ENCODE measurements at places on chromosomes 1 and 21.

GRCh38 chr1:198577444-198577843, 37.0 kb upstream of the ATP6V1G3 start:
- DNase-seq = no peak

DNA sequence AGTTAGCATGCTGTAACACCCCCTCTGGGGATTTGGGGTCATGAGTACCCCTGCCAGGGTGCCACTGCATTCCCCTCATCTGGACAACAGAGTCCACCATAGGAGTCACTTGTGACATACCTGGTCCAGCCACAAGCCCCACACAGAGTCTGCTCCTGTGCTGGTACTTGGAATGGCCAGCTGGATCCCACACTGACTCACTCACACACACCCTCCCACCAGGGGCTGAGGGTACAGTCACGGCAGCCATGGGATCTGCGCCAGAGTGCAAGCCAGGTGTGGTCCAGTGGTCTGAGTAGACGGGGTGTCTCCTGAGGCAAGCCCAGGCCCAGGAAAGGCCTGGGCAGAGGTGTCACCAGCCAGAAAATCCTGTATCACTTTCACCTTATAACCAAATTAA, 67.7 kb downstream of the MRPL39 start:
- DNase-seq = no peak

GRCh38 chr21:45074818-45075595, 627 bp downstream of the ADARB1 start:
- no peak for DNase-seq

DNA sequence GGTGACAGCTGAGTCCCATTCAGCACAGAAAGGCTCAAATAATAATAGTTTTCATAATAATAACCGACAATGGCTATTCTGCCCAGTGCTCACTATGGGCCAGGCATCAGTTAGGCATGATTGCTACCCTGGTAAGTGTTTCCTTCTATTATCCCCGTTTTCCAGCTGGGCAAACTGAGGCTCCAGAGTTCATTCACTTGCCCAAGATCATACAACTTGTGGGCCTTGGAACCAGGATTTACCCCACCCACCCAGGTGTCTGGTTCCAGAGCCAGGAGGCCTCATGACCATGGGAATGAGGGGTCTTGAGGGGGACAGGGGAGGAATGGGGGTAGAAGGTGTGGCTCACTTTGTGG, 518 bp downstream of the PLOD1 start:
- DNase-seq = no peak

DNA sequence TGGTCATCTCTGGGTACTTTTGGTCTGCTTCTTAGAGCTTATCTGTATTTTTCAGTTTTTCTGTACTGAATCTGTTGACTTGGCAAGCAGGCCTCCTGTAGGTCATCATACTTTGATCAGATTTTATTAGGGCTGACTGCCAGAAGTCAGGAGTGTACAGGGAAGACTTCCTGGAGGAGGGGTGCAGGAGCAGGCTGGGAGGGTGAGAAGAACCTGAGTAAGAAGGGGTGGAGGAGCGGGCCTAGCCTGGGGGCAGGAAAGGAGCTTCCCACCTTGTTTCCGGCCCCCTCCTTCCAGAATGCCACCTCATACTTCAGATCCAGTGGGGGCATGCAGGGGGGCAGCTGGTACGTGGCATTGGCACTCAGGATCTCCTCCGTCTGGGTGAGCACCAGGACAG, 18.3 kb upstream of the IL22RA1 start:
- no peak for DNase-seq

GRCh38 chr21:42165901-42166300, 53.0 kb upstream of the ABCG1 start:
- no peak for DNase-seq

GRCh38 chr1:48182439-48182838, 40.1 kb upstream of the SLC5A9 start:
- no peak for DNase-seq

- DNase-seq = no peak
Measured at GRCh38 chr1:205760606-205761005, 10.6 kb upstream of the NUCKS1 start.

DNA sequence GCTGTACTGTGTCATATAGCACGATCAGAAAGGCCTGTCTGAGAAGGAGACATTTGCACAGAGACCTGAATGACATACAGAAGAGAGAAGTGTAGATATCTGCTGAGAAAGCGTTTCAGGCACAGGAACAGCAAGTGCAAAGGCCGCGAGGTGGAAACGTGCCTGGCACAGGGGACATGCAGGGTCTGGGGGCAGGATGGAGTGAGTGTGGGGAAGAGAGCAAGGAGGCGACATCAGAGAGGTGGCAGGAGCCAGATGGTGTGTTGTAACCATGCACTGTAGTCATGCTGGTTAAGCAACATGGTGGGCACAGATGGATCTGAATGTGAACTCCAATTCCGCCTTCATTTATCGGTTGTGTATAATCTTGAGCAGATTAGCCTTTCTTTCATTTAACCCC, 13.0 kb downstream of the KRTCAP2 start:
- no peak for DNase-seq

DNA sequence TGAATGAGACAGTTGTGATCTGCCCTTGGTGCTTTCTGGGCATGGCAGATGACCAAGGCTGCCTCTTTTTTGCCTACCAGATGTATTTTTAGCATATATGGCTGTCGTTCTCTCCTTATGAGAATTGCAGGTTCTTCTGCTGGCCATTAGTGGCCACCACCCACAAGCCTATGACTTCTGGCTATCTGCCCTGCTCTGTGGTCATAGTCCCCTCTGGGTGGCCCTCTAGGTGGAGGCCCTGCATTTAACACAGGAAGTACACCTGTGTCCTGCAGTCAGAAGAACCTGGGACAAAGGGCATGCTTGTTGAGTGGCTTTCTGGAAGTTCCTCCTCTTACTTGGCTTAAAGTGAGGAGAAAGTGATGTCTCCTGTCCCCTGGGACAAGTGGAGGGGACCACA, 6.5 kb downstream of the FCAMR start:
- DNase-seq = no peak

- no peak for DNase-seq
Measured at GRCh38 chr1:78419309-78419708, 71.5 kb upstream of the PTGFR start.

- DNase-seq = no peak
Measured at GRCh38 chr1:29601021-29601420, 364.7 kb downstream of the PTPRU start.

- DNase-seq = no peak
Measured at GRCh38 chr1:27332536-27333281, 9.1 kb upstream of the SYTL1 start.

- no peak for DNase-seq
Measured at GRCh38 chr1:247440001-247440620, 17.8 kb downstream of the OR2B11 start.

GRCh38 chr1:190323530-190323929, 154.1 kb downstream of the BRINP3 start:
- DNase-seq = no peak

DNA sequence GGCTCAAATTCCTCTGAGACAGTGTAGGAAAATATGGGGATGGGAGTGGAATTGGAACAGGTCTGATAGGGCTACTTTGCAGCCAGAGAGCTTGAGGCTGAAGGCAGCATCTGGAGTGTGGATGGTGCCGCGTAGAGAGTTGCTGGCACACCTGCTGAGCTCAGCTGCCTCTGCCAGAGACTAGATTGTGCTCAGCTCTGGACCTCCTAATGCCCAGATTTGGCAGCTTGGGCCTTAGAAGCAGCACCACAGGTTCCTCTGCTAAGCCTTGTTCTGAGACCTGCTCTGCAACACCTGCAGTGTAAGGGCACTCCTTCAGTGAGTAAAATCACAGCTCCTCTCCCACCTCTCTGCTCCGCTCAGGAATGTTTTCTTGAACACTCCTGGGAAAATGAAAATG, 23.3 kb downstream of the ACOT11 start:
- no peak for DNase-seq

DNA sequence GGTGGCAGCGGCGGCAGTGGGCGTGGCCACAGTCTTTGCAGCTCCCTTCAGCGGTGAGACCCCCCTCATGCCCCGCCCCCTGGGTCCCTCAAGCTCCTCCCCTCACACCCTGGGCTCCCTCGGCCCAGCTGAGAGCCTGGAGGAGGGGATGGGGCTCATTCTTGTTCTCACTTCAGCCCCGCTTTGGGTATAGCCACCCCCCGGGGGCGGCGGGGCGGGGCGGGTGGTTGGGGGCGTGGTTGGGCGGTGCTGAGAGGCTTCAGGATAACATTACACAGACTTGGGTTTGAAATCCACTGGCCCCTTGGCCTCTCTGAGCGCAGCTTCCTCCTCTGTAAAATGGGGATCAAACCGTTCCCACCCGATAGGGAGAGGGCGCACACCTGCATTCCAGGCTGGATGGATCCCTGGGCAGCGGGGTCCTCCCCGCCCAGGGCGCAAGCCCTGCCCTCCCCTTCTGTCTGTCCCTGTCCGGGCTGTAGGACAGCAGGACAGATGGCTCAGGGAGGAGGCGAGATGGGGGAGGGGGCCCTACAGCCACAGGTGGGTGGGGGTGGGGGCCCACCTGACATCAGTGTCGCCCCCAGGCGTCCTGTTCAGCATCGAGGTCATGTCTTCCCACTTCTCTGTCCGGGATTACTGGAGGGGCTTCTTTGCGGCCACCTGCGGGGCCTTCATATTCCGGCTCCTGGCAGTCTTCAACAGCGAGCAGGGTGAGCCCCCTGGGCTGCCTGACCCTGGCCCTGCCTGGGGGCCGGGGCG, 5.1 kb downstream of the CLCNKA start:
- DNase-seq = no peak

- DNase-seq = no peak
Measured at GRCh38 chr21:46472246-46472645, 13.6 kb downstream of the DIP2A start.

GRCh38 chr1:205375835-205376545, 19.3 kb upstream of the KLHDC8A start:
- DNase-seq = no peak

DNA sequence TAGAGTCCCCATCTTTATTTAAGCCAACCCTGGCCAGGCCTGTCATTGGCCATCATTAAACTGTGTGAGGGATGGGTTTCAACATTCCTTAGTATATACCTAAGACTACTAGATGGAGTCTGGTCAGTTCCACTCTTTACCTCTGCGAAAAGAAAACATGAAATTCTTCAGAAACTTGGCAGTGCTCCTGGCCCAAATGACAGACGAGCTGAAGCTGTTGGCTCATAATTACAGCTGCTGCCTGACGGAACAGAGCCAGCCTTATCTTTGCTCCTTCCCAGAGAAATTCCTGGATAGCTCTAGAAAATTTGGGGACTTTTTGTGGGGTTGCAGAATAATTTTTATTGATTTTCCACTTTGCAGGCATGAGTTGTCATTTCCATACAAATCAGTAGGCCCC, 30.4 kb downstream of the NPHS2 start:
- no peak for DNase-seq

DNA sequence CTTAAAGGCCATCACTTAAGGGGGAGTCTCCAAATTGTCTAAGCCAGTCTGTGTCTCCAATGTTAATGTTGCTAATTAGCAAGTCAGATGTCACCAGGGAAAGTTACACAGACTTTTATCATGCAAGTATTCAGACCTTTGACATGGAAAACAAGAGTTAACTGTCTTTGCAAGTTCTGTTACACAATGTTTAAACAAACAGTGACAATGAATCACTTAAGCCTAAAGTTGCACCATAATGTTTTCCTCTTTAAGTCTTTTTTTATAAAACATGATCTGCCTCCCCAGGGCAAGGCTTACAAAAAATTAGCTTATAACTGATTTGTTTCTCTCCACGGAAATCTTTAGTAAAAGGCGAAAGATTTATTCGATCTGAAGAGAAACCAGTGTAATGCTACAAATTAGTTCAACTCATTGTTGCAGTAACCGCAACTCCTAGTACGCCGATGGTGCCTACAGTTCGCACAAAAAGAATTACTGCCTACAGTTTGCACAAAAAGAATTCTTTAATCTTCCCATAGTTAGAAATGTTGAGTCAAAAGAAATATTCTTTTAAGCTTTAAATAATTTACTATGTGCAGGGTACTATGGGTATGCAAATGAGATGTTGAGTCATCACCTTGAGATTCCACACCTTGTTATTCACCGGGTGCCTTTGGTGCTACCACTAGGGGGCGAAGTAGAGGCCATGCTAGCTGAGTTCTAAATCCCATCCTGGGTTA, 45.3 kb downstream of the HHAT start:
- peak; percentile 46 for DNase-seq

DNA sequence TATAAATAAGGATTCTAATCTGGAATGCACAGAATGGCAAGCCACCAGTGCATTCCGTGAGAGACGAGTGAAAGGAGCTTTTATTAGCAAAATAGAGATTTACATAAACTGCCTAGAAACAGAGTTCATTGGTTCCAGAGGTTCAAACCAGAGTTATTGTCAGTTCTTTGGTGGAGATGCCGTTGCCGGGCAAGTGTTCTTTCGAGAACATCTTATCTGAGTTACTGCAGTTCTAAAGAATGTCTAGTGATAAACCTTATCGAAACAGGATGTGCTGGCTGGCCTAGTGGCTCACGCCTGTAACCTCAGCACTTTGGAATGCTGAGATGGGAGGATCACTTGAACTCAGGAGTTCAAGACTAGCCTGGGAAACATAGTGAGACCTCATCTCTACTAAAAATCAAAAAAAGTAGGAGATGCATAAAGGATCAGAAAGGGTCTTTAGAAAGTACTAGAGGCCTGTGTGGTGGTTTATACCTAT, 19.9 kb upstream of the EVI5 start:
- no peak for DNase-seq

GRCh38 chr1:187143783-187144182, 315.0 kb downstream of the PLA2G4A start:
- no peak for DNase-seq

GRCh38 chr1:211751438-211751837, 76.0 kb upstream of the NEK2 start:
- no peak for DNase-seq

DNA sequence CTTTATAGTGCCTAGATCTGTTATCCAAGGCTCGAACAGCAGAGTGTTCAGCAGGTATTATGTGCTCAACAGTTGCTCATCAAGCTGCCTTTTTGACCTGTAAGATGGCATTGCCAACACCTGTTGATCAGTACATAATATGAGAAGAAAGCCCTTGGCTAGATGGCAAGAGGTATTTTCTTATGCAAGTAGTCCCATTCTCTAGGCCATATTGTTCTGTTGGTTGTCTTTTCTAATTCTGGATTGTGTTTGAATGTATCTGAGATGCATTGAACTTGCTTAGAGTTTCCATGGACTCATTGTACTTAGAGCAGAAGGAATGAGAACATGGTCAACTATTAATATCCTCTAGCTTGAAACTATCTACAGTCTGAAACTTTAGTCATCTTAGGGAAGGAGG, 57.4 kb downstream of the LRRC8D start:
- DNase-seq = no peak

DNA sequence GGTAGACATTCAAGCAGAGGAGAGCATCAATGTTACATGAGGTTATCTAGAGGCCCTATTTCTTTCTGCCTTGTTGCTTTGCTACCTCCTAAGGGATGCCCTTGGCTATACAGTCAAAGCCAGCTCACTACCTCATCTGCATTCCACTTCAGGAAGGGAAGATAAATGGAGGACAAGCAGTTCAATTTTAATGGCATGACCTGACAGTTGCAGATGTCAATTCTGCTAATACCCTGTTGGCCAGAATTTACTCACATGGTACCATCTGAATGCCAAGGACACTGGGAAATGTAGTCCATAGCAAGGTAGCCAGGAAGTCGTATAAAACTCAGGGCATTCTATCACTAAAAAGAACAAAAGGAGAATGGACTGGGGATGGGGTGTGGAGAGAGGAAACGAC, 31.5 kb downstream of the PALMD start:
- DNase-seq = no peak

GRCh38 chr1:231493421-231494185, 34.9 kb upstream of the TSNAX start:
- no peak for DNase-seq

Data from stimulated activated CD8-positive, alpha-beta memory T cell treated with anti-CD3 and anti-CD28 coated beads, Interleukin-7, amount 100 ng/mL, for 24 hours (primary cell).